ENCODE measurements at places on chromosomes 11 and 22.

GRCh38 chr11:126165757-126166156 lies 45.7 kb downstream of the RPUSD4 start:
- no peak for DNase-seq

DNA sequence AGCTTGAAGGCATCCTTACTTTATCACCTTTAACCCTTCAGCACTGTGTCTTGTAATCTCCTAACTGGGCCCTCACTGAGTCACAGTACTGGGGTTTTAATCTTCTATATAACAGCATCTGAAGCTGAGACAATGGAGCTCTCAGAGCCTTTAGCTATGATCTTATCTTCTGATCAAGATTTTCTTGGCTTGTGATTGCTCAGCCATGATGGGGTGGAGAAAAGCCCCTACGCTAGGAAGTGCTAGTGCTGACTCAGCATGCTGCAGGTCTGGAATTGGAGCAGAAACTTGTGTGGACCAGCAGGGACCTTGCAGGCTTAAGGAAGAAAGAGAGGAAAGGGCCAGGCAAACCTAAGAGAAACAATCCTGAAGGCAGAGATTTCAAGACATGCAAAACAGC lies 71.7 kb upstream of the EED start:
- no peak for DNase-seq

- DNase-seq, result no peak
Observed at GRCh38 chr11:76026862-76027261, 179.4 kb downstream of the WNT11 start.

GRCh38 chr11:129705933-129706332 lies 109.7 kb upstream of the TMEM45B start:
- DNase-seq, result no peak

DNA sequence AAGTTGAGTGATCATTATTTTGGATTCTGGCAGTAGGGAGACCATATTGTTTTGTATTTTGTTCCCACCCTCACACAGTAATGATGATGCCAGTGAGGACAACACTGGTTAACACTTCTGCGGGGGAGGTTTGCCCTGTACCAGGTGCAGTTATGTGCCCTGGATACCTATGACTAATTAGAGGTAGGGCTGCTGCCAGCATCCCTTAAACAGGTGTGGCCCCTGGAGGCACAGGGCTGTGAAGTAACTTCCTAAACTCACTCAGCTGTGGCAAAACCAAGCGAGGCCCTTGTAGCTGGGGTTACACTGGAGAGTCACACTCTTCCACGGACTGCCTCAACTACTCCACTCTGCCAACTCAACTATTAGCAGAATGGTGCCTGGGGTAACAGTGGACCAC lies 64.5 kb downstream of the MCM5 start:
- DNase-seq, result no peak

DNA sequence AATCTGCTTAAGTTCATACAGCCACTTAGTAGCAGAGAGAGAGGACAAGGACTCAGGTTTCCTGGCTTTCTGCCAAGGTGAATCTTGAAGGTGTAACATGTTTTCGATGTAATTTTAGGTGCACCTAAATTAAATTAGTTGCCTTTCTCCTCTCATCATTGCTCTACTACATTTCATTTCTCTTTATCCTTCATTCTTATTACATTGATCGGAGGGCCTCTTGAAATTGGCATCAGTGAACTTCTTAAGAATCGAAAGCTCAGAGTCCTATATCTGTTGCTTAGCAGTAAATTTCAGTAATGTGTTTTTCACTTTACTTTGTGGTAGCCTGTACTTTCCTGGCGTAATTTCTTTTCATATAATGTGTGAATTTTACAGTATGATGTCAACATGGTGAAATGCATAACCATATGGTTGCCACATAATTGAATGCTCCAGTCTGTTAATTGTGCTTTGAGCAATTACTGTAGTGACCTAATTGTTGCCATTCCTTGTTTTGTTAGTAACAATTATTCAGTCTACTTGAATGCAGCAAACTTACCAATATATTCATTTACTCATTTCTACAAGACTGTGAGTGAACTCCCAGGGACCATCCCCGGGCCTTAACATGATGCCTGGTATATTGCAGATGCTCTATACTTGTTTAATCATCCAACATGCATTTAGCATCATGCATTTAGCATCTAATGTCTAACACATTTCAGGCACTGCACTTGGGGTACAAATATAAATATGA lies 138.1 kb downstream of the MAML2 start:
- DNase-seq, result no peak

DNA sequence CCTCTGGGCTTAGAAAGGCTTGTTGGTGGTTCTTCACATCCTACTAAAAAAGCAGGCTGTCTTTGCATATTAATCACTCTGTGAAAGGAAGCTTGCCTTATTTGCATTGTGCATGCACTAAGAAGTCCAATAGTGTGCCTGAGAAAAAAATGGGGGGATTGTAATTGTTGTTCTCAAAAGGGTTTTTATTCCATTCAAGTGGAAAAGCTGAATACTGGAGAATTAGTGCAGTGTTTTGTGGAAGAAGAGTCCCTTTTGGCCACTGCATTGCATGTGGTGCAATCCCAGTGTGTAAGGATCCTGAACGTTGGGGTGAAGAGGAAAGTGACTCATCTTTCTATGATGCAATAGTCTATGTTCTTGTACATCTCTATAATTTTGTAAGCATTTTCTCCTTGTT lies 16.5 kb downstream of the NCAM1 start:
- no peak for DNase-seq

DNA sequence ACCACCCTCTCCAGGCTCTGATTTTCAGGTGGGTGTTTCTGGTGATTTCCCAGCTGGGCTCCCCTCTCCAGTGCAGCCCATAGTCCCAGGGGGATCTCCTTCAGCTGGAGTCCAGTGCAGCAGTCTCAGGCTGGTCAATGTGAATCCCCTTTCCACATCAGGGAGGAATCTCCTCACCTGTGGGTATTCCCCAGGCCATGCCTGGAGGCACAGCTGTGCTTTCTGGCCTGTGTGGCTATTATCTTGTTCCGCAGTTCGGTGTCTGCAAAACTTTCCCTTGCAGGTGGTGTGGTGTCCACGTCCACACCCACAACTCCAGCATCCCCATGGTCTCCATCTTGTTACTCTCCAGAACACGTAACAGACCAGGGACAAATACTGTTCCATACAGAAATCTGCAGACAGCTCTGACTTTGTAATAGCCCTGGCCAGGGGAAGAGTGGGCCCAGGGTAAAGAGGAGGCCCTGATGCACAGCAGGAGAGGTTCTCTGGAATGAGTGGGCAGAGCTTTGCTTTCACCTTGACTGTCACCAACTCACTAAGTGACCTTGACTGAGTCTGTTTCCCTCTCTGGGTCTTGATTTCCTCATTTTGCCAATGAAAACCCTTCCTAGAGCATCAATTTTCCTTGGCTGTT lies 183.2 kb downstream of the CSNK2A3 start:
- DNase-seq, result no peak

- no peak for DNase-seq
Observed at GRCh38 chr22:30875481-30876215, 92.9 kb downstream of the MORC2 start.

DNA sequence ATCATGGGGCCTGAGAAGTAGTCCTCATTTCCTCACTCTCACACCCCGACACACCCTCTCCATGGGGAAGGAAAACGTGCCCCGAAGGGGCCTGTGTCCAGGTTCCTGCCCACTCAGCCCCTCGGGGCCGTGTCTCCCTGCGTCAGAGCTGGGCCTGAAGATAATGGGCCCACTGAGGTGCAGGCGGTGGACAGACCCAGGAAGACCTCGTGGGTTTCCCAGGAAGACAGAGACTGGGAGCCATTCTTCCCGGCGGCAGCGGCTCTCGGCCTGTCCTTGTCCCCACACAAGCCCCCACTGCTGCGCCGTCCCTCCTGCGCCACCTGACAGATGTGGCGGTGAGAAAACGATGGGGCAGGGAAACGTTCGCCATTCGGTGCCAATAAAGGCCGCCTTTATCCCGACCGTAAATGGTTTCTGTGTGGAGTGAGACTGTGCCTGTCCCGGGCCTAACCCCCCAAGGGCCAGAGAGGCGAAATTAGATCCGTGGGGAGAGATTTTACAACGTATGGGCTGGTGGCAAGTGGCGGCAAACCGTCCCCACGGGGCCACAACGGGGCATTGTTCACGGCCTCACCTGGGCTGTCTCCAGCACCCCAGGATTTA lies 89.0 kb downstream of the CDKN1C start:
- DNase-seq, result no peak

DNA sequence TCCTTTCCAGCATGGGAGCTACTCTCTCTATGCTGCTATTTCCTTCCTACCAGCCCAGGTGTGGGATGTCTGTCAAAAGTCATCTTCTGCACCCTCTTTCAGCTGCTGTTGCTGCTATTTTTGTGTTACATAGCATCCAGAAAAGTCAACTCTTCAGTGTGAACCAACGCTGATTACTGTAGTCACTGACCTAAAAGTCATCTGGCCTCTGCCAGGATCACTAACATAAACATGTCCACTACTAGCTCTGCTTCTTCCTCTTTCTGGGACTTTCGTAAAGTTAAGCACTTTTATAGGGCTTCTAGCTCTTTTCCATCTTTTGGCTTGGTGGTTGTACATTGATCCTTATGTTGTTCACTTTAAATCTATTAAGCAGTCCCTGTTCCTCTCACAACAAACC lies 90.2 kb upstream of the CARD18 start:
- no peak for DNase-seq

DNA sequence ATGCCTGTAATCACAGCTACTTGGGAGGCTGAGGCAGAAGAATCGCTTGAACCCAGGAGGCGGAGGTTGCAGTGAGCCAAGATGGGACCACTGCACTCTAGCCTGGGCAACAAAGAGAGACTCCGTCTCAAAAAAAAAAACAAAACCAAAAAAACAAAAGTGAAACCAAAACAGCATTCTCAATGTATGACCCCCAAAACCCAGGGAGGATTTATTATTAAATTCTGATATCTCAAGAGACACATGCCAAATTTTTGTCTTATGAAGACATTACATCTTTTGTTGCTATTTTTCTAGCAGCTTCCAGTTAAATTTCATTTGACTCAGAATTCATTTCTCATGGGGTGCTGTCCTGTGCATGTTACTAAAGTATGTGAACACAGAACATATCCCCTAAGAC lies 3.0 kb upstream of the YPEL4 start:
- no peak for DNase-seq

All from stomach (tissue), 19 donors.